ENCODE measurements at places on chromosomes 2 and 18.

- no peak for DNase-seq
Measured at GRCh38 chr2:96201338-96201737, 7.3 kb downstream of the STARD7 start.

- peak; percentile 20 for DNase-seq
Measured at GRCh38 chr2:53445383-53446070, 322.1 kb upstream of the CHAC2 start.

GRCh38 chr2:207807516-207807915 lies 37.8 kb upstream of the FZD5 start:
- DNase-seq = no peak

DNA sequence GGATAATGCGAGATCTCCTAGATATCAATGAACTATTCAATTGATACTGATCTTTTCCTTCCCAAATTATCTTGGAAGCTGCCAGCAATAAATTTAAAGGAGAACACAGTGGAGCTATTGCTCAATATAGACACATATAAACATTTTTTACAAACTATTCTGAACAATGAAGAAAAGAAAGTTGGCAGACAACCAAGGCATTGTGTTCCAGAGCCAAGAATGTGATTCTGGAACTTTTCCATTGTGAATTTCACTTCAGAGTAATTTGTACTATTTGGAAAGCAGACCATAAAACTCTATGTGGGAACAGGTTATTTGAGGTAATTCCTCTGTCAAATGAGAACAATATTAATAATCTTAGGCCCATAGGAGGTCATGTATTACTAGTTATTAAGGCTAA lies 588.2 kb downstream of the IRS1 start:
- DNase-seq = no peak

DNA sequence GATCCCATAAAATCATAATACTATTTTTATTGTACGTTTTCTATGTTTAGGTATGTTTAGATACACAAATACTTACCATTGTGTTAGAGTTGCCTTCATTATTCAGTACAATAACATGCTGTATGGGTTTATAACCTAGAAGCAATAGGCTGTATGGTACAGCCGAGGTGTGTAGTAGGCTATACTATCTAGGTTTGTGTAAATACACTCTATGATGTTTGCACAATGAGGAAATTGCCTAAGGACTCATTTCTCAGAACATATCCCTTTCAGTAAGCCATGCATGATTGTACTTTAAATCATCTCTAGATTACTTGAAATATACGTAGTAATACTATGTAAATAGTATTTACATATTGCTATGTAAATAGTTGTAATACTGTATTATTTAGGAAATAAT lies 156.7 kb downstream of the CDCA7 start:
- no peak for DNase-seq

DNA sequence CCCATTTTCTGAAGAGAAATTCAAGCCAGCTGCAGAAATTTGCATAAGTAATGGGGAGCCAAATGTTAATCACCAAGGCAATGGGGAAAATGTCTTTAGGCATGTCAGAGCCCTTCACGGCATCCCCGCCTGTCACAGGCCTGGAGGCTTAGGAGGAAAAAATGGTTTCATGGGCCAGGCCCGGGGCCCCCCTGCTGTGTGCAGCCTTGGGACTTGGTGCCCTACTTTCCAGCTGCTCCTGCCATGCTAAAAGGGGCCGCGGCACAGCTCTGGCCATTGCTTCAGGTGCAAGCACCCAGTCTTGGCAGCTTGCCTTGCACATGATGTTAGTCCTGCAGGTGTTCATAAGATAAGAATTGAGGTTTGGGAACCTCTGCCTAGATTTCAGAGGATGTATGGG lies 1235.7 kb downstream of the DPP10 start:
- no peak for DNase-seq

DNA sequence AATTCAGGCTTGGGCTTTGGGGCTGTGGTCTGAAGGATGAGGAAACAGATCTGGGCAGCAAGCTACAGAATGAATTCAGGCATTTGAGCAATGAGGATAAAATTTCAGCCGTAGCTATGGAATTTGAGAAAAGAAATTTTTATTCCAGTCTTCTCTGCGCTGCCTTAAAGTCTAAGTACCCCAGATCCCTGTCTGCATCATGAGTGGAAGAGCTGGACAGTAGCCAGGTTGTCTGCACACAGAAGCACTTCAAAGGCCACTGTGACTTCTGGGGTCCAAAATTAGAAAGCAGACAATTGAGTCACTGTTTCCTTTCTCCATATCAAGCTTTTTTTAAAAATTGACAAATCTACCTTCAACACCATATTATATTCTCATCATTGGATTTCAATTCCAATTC lies 787.6 kb upstream of the GCFC2 start:
- DNase-seq = no peak

DNA sequence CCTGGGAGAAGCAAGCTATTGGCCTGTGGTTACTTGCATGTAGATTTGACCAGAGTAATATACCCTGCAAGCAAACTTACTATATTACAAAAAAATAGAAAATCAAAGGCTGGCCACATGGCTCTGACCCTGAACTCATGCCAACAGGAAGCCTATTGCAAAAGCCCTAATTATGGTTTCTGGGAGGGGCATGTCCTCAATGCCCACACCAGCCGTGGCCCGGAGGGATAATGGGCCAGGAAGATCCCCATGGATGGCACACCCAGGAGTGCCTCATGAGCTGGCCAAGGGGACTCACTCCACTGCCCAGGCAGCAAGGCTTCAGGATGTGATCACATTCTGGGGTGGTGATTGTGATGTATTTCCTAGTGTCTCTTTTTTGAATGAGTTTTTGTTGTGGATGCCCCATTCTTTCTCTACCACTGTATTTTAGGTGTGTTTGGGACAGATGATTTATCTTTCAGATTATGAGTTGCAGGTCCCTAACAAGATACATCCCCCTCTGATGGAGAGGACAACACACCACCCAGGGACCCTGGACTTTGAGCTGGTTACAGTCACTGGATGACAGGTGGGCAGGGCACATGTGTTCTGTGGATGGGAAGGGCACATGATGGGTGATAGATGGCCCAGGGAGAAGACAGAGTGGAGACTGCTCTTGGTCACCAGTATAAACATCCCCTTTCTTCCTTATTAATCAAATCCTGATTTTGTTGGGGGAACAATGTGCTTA lies 18.7 kb upstream of the TFCP2L1 start:
- no peak for DNase-seq

DNA sequence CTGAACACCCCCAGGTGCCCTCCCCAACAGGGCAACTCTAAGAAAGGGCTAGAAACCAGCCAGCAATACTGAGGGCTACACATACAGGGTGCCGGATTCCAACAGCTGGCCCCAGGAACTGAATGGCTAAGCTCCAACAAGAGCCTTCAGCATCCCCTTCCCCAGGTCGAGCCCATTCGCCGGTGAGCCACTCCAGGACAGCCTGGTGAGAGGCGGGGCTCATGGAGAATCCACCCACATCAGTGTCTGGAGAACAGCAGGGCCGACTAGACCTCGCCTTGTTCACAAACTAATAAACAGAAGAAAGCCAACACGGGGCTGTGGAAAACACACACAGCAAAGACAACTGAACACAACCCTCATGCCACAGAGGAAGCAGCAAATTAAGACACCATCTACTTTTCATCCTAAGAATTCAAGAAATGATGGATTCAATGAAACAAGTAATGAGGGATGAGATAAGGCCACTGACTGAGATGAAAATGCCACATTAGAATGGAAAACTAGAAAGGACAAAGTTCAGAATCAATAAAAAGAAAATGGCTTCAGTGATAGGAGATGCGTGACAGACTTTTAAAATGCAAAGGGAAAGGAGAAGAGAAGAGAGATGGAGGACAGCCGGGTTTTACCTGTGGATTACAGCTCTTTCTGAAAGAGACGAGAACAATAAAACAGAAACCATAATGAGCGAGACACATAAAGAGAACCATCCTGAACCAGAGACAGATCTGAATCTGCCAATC lies 8.2 kb downstream of the PER2 start:
- DNase-seq = no peak

DNA sequence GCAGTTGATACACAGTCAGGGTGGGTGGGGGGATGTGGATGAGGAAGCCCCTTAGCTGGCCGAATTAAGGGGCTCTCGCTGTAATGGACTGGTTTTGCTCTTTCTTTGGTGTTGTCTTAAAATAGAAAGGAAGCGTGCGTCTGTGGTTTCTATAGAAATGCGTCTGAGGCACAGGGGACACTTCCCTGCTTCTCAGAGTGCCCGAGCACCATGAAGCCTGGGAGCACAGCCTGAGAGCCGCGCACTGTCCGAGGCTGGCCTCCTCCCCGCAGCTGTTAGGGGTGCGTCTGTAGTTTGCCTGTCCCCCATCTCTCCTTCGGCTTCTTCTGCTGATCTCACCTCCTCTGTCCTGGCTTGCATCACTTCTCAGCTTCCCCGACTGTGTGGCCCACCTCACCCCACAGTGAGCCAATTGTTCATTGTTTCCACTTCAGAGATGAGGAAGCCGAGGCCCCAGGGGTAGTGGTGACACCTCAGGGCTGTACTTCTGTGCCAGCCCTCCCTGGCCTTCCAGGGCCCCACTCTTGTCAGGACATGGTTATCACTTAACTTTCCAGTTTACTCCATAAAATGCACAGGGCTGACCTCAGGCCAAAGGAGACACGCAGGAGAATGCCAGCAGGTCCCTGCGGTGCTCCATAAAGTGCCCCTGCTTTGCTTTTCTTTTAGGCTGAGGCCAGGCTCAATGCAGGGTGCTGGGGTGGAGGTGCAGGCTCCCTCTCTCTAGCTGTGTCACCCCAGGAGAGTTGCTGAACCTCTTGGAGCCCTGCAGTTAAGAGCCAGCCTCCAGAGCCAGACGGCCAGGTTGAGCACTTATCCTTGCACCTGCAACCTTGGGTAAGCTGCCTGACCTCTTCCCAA lies 210.6 kb downstream of the SEPTIN10 start:
- DNase-seq = peak; percentile 61

GRCh38 chr2:24576146-24576545 lies 85.1 kb downstream of the NCOA1 start:
- no peak for DNase-seq

DNA sequence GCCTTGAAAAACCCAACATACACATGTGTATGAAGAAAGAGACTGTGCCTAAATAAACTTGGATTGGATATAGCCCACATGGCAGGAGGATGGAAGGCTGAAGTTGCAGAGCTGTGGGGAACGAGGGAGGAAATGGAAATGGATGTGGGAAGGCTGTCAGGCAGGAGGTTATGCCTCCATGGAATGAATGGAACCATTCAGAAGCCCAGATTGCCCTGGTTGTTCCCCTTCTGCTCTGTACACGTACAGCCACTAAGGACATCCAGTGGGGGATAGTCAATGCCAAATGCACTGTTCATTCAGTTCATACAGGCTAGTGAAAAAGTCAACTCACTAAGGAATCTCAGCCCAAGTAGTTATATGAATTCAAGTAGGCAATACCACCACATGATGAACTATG lies 463.7 kb downstream of the TNS1 start:
- DNase-seq = no peak

GRCh38 chr2:187982668-187983067 lies 309.0 kb upstream of the GULP1 start:
- no peak for DNase-seq

GRCh38 chr2:47309472-47309951 lies 93.4 kb upstream of the MSH2 start:
- no peak for DNase-seq

DNA sequence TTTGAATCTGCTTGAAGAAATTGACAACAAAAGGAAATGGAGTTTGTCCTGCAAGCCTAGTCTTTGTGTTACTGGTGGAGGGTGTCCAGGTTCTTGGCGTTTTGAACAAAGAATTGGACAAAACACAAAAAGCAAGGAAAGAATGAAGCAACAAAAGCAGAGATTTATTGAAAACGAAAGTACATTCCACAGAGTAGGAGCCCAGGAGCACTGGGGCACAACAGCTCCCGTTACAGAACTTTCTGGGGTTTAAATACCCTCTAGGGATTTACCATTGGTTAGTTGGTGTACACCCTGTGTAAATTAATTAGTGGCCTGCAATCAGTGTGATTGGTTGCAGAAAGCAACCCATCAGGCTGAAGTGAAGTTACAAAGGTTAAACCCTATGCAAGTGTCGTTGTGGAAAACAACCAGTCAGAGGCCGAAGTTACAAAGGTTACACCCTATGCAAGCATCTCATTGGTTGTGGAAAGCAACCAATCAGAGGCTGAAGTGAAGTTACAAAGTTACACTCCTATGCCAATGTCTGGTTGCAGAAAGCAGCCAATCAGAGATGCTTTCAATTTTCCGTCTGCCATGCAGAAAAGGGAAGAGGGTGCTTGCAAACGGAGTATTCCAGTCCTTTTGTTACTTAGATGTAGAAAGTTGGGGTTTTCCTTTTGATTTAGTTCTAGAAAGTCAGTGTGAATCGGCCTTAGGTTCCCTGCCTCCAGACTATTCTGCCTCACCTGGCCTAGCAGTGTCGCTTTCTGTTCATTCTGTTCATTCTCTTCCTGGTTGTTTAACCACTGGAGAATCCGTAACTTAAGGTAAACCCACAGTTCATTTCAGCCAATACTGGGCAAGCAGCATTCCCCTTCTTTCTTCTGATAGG lies 47.6 kb upstream of the PTH2R start:
- no peak for DNase-seq

- no peak for DNase-seq
Measured at GRCh38 chr2:68091439-68092034, 28.7 kb upstream of the C1D start.

DNA sequence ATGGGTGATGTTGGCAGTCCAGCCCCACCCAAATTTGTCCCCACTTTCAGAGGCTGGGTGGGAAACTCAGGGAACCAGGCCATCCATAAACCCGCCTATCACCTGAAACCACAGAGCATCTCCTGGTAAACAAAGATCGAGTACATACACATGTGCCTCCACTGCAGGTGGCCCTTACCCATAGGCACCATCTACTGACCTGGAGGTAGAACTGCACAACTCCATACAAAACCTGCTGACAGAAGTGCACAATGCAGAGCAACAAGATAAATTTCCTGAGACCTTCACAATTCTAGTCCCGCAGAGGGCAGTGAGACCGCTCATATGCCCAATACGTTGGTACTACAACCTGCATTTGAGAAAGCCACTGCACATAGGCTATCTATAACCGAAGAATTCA lies 856.3 kb downstream of the SUCLG1 start:
- no peak for DNase-seq

- no peak for DNase-seq
Measured at GRCh38 chr2:20291846-20292408, 58.7 kb downstream of the PUM2 start.

GRCh38 chr2:137975280-137976271 lies 11.3 kb downstream of the HNMT start:
- DNase-seq = no peak

GRCh38 chr2:31237348-31238017 lies 3.5 kb downstream of the EHD3 start:
- no peak for DNase-seq

GRCh38 chr2:46276642-46277041 lies 20.6 kb upstream of the EPAS1 start:
- DNase-seq = no peak

- no peak for DNase-seq
Measured at GRCh38 chr18:32251466-32251865, 61.6 kb downstream of the MEP1B start.

DNA sequence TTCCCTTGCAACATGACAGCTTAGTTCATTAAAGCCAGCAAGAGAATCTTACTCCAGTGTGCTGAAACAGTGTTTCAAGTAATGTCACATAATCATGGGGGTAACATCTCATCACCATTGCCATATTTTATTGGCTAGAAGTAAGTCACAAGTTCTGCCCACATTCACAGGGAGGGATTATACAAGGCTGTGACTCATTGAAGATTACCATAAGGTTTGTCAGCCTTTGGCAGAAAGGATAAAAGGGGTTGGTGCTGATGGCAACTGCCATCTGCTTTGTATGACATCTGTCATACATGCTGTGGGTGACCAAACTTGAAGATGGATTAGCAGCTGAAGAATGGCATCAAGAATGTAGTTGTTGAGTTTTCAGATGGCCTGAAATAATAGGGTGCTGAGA lies 61.2 kb downstream of the KCNE4 start:
- DNase-seq = no peak

- DNase-seq = no peak
Measured at GRCh38 chr2:239671916-239672849, 271.4 kb upstream of the HDAC4 start.
